ENCODE measurements at places on chromosomes 5 and 9.

DNA sequence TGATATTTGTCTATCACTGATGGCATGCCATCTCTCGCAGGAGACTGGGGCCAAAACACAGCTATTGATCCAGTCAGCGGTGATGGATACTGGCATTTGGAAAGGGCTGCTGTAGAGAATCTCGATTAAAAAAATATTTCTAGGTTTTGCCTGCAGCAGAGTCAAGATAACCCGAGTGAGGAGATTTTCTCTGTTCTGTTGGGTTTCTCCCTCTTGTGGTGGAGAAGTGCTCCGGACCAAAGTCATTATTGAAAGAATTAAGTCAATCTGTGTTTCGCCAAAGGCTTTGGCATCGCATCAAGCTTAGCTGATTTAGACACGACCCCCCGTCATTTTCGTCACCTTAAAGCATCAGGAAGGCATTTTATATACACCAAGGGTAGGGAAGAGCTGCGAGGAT lies 97.1 kb upstream of the IRX2 start:
- no peak for DNase-seq

DNA sequence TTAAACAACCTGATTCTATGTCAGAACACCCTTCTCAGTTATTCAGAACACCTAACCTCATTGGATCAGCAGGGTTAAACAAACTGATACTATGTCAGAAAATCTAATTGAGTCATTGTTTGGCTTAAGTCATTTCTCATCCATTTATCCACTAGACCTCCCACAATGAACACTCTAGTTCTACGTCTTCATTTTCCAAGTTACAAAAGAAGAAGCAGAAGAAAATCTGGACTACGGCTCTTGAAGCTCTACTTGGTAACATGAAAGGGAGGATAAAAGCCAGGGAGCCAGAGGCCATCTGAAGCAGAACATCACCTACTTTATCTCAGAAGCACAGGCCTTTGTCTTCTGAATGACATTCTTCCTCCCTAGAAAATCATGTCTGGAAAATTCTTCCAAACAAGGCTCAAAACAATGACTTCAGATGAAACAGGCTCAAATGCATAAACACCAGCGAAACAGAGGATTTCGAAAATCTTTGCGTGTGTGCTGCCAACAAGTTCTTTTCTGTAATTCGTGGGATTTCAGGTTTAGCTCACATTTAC lies 35.4 kb upstream of the TGFBI start:
- DNase-seq: no peak

GRCh38 chr5:6125781-6126180 lies 252.6 kb downstream of the MED10 start:
- no peak for DNase-seq

- DNase-seq: no peak
These were observed 101.5 kb downstream of the KCNT1 start for GRCh38 chr9:135803441-135803840.

GRCh38 chr5:131384616-131385214 lies 120.9 kb downstream of the CDC42SE2 start:
- DNase-seq: no peak

DNA sequence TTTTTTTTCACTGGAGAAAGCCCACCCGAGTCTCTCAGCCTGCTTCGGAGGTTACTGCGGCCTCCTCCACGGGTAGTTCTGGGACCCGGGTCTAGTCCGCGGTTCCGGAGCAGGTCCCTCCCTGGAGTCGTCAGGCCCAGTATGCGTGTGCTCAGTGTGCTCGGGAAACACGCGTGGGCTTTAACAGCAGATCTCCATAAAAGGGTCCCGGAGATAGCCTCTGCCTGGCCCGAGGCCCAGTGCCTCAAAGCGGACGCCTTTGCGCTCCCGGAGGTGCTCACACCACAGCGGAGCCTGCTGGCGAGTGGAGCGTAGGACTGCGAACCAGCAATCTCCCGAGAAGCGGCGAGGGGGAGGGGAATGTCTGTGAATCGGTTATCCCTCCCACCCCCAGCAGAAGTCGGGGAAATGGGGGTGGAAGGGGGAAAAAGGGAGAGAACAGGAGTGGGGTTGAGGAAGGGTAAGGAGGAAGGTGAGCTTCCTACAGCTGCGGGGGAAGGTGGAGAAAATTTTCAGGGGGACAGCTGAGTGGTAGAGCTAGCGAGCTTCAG lies 28.7 kb downstream of the CDKN2A start:
- no peak for DNase-seq

DNA sequence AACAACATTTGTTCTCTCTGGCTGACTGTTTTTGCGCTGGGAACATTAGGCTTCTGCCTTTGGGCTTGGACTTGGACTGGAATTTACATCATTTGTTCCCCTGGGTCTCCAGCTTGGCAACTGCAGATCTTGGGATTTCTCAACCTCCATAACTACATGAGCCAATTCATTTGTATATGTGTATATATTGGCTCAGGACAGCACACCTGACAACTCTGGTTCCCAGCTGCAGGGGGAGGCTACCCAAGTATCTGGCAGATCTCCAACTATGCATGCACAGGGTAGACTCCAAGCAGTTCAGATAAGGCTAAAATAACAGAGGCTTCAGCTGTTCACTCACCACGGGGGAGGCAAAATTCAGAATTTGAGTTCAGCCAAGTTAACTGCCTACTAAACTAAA lies 31.6 kb upstream of the F2RL1 start:
- no peak for DNase-seq

DNA sequence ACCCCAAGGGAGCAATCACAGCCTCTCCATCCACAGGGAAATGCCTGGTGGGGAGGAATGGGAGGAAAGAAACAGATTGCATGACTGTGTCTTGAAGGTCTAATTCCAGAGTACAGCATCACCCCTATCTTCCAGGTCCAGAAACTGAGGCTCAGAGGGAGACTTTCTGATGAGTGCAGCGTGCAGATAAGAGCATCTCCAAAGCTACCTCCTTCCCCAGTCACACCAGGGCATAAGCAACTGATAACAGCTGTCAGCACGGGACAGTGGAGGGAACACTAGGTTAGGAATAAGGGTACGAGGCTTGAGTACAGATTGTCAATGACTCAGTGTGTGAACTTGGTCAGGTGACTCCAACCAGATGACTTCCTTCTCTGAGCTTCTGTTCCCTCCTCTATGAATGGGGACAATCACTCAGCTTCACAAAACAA lies 126.9 kb downstream of the KCNIP1 start:
- DNase-seq: no peak

DNA sequence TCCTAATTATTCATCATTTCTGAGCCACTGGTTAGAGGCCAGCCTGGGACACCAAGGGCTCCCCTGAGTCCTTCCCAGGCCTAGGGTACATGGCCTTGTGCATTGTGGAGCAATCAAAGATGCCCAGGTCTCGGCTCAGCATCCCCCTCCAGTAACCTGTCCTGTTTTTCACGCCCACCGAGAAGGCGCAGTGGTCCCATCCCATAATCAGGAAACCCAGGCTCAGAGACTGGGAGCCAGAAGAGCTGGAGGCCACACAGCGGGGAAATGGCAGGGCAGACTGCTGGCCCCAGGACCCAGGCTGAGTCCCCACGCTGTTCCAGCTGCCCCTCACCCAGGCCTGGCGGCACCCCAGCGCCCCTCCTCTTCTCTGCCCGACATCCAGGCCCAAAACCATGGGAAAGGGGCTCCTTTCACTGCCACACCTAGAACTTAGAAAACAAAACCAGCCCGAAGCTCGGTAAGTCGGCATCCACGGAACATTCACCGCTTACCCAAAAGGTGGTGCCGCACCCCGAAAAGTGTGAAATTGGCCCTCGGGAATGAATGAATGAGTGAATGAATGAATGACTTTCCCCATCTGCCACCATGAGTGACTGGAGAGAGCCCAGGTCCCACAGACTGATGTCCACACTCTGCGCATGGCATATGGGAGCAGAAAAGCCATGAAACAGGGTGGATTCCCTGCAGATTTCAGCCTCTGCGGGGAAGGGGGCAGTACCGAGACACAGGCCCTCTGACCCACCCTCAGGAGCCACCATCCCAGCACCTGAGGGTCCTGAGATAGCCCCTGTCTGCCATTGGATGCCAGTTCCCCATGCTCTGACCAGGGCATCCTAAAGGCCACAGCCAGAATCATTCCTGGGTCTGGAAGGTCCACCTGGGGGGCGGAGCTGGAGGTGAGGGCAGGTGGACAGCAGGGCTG lies 132.5 kb downstream of the OLFM1 start:
- no peak for DNase-seq

- no peak for DNase-seq
These were observed 46.8 kb upstream of the FCN1 start for GRCh38 chr9:134964271-134965055.

- DNase-seq: no peak
These were observed 9.0 kb upstream of the PHF19 start for GRCh38 chr9:120885958-120886357.

GRCh38 chr5:103364074-103364473 lies 105.5 kb downstream of the MACIR start:
- no peak for DNase-seq

DNA sequence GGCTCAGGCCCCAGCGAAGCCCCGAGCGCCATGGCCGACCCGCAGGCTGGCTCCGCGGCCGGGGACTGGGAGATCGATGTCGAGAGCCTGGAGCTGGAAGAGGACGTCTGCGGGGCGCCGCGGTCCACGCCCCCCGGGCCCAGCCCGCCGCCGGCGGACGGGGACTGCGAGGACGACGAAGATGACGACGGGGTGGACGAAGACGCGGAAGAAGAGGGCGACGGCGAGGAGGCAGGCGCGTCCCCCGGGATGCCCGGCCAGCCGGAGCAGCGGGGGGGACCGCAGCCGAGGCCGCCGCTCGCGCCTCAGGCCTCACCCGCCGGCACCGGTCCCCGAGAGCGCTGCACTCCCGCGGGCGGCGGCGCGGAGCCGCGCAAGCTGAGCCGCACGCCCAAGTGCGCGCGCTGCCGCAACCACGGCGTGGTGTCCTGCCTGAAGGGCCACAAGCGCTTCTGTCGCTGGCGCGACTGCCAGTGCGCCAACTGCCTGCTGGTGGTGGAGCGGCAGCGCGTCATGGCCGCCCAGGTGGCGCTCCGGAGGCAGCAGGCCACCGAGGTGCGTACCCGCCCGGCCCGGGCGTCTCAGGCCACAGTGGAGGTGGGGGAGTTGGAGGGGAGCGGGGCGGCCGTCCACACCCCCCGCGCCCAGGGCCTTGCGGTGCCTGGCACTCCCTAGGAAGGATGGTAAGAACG lies 1.6 kb downstream of the DMRT2 start:
- DNase-seq: no peak

DNA sequence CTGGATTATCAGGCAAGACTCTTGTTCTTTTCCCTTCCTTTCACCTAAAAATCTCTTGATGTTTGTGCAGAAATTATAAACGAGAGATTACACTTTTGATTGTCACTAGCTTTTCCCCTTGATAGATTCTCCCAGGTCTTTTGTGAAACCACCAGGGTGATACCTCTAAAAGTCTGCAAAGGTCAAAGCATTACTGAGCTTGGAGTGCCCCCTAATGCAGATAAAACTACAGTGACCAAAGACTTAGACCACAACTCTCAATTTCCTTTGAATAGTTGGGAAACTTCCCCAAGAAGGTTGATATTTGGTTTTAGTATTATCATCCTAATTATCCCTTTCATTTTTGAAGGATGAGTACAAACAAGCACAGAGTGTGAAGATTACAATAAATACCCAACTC lies 173.1 kb downstream of the CYLC2 start:
- DNase-seq: no peak

GRCh38 chr5:132180134-132180745 lies 47.4 kb downstream of the P4HA2 start:
- no peak for DNase-seq

GRCh38 chr9:105244734-105245028 lies 230 bp downstream of the SLC44A1 start:
- no peak for DNase-seq

GRCh38 chr5:136067422-136067821 lies 38.6 kb downstream of the TGFBI start:
- no peak for DNase-seq

- no peak for DNase-seq
These were observed 111.7 kb upstream of the PCAT7 start for GRCh38 chr9:94443032-94443722.

GRCh38 chr9:133528876-133529241 lies 4.1 kb upstream of the MYMK start:
- no peak for DNase-seq

GRCh38 chr5:170633235-170634081 lies 129.6 kb downstream of the KCNIP1 start:
- DNase-seq: no peak

- DNase-seq: no peak
These were observed 87.1 kb upstream of the SH3GL2 start for GRCh38 chr9:17491780-17492179.

DNA sequence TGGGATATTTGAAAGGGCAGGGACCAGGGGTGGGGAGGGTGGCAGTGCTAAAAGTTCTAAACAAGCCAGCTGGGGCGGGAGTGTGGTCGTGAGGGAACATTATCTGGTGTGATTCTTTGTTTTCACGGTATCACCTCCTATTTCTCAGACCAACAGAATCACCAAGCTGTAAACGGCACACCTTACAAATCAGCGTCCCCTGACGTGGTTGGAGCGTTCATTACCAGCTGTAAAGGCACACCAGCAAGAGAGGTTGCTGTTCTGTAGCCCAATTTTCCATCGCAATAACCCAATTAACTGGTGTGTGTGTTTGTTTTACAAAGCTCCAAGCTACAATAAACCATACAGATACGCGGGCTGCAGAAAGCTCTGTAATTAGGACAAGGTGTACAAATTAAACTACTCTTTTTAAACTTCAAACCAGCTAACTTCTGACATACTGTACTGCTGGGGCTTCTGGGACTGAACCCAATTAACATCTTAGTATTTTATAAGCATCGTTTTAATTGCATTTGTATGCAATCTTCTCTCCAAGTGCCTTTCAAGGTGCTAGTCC lies 303.6 kb upstream of the CLINT1 start:
- DNase-seq: no peak

DNA sequence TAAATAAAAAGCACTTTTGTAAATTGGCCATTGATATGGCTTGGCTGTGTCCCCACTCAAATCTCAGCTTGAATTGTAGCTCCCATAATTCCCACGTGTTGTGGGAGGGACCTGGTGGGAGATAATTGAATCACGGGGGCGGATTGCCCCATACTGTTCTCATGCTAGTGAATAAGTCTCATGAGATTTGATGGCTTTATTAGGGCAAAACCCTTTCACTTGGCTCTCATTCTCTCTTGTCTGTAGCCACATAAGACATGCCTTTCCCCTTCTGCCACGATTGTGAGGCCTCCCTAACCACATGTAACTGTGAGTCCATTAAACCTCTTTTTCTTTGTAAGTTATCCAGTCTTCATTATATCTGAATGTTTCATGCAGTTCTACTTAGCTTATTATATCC lies 153.2 kb downstream of the TARS1 start:
- DNase-seq: no peak

DNA sequence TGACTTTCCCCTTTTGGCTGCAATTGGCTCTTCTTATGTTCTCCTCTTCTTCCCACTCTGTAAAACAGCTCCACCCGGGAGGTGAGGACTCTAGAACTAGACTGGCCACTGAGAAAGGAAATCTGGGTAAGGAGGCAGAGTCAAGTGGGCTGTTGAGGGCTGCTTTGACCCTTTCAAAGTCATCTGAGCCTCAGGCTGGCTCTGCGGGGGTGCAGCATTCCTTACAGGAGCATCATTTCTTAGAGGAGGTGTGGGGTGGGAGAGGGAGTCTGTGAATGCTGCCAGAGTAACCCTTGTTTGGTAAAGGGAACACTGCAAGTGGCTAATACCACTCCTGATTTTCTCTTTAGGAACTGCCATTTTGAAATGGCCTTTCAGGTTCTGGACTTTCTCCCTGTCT lies 377.7 kb upstream of the SMARCA2 start:
- DNase-seq: no peak

- no peak for DNase-seq
These were observed 168.5 kb downstream of the HSD17B3 start for GRCh38 chr9:96133321-96134021.

GRCh38 chr5:145915970-145916638 lies 20.3 kb upstream of the SH3RF2 start:
- no peak for DNase-seq

All from activated CD4-positive, alpha-beta T cell treated with anti-CD3 and anti-CD28 coated beads for 24 hours (primary cell).